ENCODE measurements at places on chromosomes 3 and 15.

DNA sequence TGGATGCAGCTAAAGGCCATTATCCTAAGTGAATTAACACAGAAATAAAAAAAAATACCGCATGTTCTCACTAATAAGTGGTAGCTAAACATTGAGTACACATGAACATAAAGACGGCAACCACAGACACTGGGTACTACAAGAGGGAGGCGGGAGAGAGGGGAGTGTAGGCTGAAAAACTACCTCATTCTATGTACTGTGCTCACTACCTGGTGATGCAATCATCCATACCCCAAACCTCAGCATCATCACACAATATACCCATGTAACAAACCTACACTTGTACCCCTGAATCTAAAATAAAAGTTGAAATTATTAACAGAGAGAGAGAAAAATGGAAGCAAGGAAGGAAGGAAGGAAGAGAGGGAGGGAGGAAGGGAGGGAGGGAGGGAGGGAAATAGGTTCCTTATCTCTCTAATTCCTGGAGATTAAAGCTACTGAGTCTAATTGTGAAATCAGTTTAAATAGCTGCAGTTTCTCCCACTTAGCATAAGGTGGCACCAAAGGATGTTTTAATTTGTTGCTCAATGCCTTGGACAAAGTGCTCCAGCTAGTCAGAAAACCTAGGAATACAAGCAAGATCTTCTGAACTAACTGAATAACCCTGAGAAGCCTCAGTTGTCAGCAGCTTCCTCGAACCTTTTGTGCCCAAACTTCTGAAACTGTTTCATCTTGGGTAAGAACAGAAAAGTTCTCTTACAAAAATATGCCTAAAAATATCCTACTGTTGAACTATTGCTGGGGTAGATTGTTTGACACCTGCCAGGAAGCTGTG is 79.4 kb upstream of the ATP11B start:
- DNase-seq, result no peak

DNA sequence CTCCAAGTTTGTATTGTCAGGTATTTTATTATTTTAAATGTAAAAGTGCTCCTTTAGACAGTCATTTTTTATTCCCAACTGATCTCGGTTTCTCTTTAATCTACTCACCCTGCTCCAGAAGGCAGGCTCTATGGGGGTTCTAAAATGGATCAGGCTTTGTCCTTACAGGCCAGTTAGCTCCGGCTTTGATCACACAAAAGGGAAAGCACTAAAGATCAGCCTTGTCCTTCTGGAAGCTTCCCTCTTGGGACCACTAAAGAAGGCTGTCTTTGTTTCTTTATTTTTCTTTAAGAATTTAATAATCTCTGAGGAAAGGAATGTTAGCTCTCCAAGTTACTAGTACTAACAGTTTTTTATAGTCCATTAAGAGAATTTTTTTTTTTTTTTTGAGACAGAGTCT is 560.5 kb upstream of the ZNF717 start:
- no peak for DNase-seq

DNA sequence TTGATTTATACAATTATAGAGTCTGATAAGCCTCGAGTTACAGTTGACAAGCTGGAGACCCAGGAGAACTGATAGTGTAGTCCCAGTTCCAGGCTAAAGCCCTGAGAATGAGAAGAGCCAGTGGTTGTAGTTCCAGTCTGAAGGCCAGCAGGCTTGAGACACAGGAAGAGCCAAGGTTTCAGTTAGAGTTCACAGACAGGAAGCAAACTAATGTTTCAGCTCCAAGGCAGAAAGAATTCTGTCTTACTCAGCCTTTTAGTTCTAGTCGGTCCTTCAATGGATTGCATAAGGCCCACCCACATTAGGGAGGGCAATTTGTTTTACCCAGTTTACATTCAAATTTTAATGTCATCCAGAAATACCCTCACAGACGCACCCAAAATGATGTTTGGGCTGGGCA is 102.7 kb downstream of the CDIN1 start:
- no peak for DNase-seq

DNA sequence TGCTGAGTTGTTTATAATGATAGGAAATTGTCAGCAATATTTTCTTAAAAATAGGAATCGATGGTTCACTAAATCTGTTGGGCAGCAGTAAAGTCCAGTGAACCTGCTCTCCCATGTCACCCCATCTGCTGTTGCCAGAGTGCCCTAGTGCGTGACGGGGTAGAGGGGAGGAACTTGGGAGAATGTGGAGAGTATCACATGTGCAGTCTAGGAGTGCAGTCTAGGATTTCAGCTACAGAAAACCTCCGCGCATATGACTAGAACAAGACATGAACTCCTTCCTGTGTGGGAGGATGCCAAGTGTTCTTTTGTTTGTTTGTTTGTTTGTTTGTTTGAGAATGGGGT is 74.6 kb upstream of the ACAD9 start:
- DNase-seq, result no peak

DNA sequence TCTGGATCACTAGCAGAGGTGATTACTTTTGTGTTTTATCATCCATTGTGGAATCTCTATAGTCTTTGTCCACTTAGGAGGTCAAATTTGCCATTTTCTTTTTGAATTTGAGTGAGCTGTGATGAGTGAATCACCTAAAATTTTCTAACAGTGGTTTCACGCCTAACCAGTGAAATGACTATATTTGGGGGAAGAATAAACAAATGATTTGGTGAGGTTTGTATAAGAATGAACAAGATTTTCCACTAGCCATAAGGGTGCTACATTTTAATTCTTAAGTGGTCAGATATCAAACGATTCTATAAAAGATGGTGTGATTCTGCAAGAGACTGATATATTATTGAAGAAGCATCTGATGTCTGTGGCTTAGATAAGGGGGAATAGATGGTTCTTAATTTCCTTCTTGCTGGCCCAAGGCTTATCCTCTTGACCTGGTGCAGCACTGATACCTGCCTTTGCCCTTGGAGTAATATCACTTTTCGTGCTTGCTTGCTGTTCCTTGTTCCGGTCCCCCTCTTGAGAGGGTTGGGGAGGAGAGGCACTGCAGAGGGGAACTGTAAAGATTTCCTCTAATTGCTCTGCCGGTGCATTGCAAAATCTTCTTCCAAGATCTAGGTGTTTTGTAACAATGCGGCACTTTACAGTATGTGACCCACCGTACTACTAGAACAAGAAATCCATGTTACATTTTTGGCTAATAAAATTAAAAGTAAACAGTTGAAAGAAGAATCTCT is 14.5 kb downstream of the C3orf20 start:
- DNase-seq, result no peak

DNA sequence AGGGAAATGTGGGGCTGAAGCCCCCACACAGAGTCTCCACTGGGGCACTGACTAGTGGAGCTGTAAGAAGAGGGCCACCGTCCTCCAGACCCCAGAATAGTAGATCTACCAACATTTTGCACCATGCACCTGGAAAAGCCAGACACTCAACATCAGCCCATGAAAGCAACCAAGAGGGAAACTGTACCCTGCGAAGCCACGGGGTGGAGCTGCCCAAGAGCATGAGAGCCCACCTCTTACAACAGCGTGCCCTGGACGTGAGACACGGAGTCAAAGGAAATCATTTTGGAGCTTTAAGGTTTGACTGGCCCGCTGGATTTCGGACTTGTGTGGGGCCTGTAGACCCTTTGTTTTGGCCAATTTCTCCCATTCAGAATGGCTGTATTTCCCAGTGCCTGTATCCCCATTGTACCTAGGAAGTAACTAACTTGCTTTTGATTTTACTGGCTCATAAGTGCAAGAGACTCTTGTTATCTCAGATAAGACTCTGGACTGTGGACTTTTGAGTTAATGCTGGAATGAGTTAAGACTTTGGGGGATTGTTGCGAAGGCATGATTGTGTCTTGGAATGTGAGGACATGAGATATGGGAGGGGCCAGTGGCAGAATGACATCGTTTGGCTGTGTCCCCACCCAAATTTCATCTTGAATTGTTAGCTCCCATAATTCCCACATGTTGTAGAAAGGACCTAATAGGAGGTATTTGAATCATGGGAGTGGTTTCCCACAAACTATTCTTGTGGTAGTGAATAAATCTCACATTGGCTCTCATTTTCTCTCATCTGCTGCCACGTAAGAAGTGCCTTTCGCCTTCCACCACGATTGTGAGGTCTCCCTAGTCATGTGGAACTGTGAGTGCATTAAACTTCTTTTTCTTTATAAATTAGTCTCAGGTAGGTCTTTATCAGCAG is 105.8 kb downstream of the CBLB start:
- DNase-seq, result no peak

GRCh38 chr15:93866948-93867347 is 364.4 kb upstream of the MCTP2 start:
- no peak for DNase-seq

DNA sequence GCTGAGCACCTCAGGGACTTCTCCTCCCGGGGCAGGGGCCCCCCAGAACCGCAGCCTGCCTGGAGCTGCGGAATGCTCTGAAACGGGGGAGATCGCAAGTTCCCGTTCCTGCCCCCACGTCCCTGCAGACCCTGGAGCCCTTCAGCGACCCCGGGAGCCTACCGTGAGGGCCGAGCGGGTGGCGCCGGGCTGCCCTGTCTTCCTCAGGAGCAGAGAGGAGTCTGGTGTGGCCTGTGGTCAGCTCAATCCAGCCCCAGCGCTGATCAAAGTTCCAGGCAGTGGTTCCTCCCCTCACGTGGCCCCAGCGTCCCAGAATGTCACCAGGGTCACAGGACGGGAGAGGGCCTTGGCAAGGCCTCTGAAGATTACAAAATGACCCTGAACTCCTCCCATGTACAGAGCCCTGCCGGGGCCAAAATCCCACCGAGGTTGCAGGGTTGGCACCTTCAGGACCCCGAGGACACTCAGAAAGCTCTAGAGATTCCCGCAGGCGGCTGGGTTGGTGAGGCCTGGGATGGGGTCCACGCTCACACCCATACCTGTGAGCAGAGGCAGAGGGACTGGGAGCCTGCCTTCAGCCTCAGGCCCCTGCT is at the start of gene CPN2:
Gene CPN2, minus strand, starts transcription at position 249 of the 593 bp plus-strand sequence. CDS start 8,626 bp downstream, outside the sequence.
- DNase-seq, result no peak

DNA sequence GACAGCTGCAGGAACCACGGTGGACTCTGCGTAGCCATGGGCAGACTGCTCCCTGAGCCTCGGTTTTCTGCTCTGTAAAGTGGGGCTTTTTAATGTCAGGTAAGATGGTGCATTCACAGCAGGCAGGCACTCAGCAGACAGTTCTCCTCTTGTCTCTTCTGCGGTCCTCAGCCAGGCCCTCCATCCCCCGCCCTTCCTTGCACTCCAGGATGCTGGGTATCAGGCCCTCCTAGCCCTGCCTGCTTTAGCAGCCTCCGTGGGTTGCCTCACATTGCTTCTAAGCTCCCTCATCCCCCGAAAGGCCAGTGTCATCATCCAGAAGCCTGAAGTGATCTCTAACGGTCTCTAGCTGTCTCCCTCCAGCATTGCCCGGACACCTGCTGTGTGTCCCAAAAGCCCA is 115.7 kb downstream of the WNT7A start:
- DNase-seq, result no peak

DNA sequence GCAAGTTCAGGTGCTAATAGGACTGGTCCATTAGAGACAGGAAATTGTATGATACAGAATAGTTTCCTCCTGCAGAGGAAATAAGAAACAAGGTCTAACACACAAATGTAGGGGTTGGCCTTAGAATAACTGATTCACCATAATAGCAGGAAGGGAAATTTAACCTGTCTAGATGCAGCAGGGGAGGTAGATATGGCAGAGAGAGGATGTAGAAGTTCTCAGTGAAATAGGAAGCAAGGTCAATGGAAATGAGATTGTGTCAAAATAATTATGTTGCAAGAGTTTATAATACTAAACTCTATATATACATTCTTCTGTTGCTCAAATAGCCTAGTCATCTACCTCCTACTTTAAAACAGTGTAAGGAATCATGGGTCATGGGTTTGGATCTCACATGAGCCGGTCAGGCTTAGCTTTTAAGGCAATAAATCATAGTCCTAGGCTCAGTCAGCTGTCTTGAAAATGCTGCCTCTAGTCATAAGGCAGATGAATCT is 17.0 kb downstream of the BCL2A1 start:
- no peak for DNase-seq

DNA sequence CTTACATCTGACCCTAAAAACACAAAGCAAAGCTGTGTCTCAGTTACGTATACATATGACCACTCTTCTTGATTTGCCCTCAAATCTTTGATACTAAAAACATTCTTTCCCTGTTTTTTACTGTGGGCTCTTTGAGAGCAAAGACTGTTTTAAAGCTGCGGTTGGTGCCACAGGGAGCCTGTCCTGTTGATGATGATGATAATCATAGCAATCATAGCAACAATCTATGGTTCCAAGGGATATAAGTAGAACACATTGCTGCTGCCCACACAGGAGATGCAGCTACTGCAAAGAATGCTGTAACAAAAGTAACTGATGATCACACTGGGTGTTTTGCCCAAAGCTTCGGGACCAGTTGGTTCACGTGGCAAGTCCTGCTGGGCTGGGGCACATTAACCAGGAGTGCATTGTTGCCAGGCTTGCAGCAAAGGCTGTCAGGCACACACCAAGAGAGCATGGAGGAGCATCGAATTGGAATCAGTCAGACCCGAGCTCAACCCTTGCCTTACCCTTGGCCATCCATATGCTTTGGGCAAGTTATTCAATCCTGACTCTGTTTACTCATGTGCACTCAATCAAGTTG is 131.4 kb upstream of the EIF1B start:
- DNase-seq, result no peak

GRCh38 chr3:58167431-58168351 is 43.1 kb downstream of the DNASE1L3 start:
- no peak for DNase-seq

- DNase-seq, result no peak
Measured at GRCh38 chr15:77506311-77507142, 85.8 kb downstream of the HMG20A start.

GRCh38 chr3:2938711-2939110 is 171.5 kb downstream of the IL5RA start:
- DNase-seq, result no peak

GRCh38 chr15:73321496-73322450 is 47.0 kb downstream of the HCN4 start:
- DNase-seq, result no peak

GRCh38 chr15:50113187-50113505 is 5.9 kb downstream of the ATP8B4 start:
- DNase-seq, result no peak

GRCh38 chr3:133854264-133855001 is 41.2 kb downstream of the RAB6B start:
- DNase-seq, result no peak

DNA sequence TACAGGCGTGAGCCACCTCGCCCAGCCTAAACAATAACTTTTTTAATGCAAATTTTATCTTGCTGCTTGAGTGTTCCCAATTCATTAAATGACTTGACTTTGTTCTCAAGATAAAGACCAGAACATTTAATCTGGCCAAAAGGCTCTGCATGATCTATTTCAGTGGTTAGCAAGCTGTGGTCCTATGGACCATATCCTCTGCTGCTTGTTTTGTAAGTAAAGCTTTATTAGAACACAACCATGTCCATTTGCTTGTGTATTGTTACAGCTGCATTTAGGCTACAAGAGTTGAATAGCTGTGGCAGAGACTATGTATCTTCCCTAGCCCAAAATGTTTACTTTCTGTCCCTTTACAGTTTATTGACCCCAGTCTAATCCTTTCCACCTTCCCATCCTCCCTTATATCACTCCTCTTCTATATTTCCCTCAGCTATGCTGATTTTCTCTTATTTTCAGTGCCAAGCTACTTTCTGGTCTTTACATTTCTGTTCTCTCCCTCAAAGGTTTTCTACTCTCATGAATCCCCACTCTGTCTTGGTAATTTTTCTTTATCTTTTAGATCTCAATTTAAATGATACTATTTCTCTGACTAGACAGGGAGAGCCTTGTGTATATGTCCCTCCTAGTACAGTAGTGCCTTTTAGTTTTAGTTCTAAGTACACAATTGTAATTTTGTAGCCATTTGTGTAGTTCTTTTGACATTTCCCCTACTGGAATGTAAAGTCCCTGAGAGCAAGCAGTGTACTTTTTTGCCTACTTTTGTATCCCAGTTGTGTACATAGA is 23.2 kb downstream of the SELENOT start:
- no peak for DNase-seq
